GM12892 (cell line): ENCODE measurements at places on chromosomes 4 and X.

- no peak for DNase-seq
Observed at GRCh38 chr4:33577791-33578190, 2666.5 kb downstream of the ARAP2 start.

GRCh38 chrX:8755813-8756212 lies 23.9 kb upstream of the ANOS1 start:
- no peak for DNase-seq

DNA sequence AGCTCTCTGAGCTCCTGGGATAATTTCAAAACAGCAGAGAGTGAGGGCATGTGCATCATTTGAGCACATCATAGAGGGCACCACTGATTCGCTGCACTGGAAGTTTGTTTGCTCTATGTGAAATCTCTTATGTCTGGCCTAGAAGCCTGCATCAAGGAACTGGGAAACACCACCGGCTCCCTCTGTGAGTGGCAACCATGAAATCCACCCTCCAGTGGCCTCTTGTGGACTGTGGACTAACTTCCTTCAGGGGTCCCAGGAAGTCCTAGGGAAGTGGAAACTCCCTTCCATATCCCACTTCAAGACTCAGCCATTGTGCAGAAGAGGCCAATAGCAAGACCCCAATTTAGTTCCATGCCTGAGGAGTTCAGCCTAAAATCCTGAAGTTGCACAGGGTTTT lies 48.0 kb upstream of the IGFBP7 start:
- no peak for DNase-seq

- no peak for DNase-seq
Observed at GRCh38 chrX:100353326-100353725, 56.7 kb downstream of the PCDH19 start.

DNA sequence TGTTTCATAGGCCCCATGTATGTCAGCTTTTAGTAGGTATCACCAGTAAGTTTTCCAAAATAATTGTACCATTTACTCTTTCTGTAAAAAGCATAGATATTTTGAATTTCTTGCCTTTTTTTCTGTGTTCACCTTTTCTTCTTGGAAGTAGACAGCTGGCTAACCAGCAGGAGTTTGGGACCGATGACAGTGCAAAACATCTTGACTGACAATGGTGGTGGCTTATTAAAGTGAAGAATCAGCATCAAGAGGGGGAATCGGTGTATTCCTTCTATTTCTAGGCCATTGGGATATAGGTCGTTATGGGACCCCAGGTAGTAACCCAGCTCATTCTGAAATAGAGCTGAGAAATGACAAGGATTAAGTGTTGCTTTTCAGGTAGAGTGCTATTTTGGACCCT lies 3.2 kb downstream of the CEP44 start:
- no peak for DNase-seq

DNA sequence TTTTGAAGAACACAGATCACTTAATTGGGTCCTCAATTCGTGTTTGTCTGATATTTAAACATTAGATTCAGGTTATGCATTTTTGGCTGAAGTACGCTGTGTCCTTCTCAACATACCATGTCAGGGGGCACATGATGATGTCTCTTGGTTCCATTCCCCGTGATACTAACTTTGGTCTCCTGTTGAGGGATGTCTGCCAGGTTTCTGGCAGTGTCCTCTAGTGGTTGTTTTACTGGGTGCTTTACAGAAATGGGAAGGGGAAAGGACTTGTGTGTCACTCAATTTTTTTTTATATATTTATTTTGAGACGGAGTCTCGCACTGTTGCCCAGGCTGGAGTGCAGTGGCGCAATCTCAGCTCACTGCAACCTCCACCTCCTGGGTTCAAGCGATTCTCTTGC lies 58.2 kb downstream of the WWC2 start:
- DNase-seq: no peak

DNA sequence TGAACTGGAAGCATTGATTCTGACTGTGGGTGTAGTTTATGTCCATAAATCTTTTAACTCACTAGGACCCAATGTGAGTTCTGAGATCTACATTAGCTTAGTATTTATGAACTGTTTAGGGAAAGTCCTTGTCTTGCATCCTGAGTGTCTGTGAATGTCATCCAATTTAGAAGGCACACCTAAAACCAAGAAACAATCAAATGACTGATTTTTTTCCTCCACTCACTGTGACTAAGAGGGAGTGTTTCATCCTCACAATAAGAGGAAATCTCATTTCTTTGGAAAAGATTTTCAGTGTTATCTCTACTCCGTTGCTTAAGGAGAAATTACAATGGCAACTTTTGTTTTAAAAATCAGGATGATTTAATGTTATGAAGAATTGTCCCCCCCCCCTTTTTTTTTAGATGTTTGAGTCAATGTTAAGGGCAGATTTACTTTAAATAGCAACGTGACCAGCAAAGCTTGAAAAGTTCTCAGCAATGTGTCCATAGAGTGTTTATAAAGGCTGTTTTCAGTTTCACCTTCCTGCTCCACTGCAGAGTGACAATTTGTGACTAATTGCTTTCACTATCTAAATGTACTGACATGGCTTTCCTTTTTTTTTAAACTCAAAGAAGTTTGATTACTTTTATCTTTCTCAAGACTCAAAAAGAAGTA lies 173.0 kb downstream of the SPCS3 start:
- no peak for DNase-seq

GRCh38 chr4:46874811-46875210 lies 34.2 kb downstream of the COX7B2 start:
- no peak for DNase-seq

- DNase-seq: no peak
Observed at GRCh38 chr4:8710416-8710815, 117.9 kb downstream of the CPZ start.

DNA sequence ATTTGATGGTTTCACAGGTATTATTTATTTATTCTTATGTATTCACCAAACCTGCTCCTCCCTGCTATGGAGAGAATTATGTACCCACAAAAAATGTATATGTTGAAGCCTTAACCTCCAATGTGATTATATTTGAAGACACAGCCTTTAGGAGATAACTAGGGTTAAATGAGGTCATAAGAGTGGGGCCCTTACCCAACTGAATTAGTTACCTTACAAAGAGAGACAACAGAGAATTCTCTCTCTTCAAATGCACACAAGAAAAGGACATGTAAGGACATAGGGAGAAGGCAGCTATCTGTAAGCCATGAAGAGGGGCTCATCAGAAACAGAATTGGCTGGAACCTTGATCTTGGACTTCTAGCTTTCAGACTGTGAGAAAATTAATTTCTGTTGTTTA lies 44.0 kb downstream of the ZGRF1 start:
- DNase-seq: no peak
